ENCODE measurements at places on chromosomes 13 and 19.

- no peak for DNase-seq
Observed at GRCh38 chr13:40438022-40438680, 228.3 kb downstream of the FOXO1 start.

- DNase-seq: no peak
Observed at GRCh38 chr13:45447050-45447661, 17.6 kb upstream of the COG3 start.

GRCh38 chr19:7862413-7862951, 11.7 kb downstream of the PRR36 start:
- DNase-seq: peak; percentile 67

DNA sequence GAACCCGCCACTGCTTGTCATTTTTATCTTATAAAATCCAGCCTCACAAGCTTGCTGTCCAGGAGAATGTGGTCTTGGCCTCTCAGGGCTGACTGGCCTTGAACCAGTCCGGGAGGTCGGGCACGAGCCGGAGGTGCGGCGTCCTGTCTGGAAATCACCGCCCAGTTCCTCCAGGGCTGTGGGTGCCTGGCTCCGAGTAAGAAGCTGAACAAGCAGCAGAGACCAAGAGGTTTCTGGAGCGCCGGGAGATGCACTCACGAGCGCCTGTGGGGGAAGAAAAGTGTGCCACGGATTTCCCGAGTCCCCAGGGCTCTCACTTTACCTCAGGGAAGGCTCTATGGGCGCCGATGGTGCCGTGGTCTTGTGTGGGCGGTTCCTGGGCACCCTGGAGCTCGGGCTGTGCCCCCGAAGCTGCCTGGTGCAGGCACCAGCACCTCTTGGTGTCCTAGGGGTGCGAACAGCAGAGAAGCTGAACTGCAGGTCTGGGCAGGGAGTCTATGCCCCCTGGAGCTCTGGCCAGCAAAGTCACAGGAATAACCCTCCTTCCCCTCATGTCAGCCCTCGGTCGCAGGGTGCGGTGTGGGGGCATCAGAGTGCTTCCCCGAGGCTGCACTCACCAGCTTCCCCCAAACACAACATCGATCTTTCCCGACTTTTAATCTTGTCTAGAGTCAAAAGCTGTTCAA, 50.0 kb downstream of the GAS6 start:
- no peak for DNase-seq

DNA sequence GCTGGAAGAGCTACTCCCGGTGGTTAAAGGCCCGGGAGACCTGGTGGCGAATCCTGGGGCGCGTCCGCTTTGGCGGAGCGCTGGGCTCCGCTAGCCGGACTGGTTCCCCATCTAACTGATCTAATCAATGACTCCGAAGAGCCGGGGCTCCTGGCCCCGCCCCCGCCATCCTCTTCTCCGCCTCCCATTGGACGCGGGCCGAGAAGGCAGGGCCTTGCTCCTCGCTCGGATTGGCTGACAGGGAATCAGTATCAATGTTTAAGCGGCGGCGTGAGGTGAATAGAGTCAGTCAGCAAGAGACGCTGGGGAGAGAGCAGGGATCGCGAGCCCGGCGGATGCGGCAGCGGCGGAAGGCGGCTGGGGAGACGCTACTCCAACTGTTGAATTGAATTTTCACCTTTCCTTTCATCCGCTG, 1.7 kb upstream of the PCDH17 start:
- peak; percentile 10 for DNase-seq

- DNase-seq: no peak
Observed at GRCh38 chr13:50188696-50189095, 173.5 kb downstream of the KCNRG start.

DNA sequence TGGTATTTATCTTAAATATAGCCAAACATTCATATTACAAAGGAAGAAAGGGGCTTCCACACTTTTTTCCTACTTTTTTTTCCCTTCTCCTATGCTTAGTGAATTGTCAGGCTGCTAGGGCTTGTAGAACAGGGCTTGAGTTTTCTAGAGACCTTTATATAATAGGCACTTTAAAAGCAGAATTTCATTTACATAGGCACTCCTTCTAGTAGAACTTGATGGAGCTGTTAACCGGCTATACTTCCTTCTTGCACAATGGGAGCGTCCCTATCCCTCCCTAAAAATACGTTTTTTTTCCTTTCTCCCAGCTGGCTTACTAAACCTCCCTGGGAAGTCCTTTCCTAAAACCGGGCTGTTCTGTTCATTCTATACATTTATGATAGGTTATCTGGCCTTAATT, 1.1 kb downstream of the TRIM13 start:
- no peak for DNase-seq

GRCh38 chr19:3359015-3359918, 7.1 kb upstream of the NFIC start:
- DNase-seq: peak; percentile 65

DNA sequence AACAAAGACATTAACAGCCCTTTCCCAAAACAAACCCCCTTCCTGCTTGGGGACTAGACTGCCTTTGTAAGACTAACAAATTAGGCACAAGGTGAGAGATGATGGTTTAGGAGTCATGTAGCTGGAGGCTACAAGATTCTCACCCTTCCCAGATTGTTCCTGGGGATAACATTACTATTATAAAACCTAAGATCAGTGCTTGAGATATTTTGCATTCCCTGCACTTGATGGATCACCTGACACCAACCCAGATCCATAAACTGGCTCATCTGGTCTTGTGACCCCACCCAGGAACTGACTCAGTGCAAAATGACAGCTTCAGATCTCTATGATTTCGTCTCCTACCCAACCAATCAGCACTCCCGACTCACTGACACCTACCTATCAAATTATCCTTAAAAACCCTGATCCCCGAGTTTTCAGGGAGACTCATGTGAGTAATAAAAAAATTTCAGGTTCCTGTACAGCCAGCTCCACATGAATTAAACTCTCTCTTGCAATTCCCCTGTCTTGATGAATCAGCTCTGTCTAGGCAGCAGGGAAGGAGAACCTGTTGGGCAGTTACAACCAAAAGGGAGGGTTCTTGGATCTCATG, 2.4 kb upstream of the ZNF616 start:
- DNase-seq: no peak

DNA sequence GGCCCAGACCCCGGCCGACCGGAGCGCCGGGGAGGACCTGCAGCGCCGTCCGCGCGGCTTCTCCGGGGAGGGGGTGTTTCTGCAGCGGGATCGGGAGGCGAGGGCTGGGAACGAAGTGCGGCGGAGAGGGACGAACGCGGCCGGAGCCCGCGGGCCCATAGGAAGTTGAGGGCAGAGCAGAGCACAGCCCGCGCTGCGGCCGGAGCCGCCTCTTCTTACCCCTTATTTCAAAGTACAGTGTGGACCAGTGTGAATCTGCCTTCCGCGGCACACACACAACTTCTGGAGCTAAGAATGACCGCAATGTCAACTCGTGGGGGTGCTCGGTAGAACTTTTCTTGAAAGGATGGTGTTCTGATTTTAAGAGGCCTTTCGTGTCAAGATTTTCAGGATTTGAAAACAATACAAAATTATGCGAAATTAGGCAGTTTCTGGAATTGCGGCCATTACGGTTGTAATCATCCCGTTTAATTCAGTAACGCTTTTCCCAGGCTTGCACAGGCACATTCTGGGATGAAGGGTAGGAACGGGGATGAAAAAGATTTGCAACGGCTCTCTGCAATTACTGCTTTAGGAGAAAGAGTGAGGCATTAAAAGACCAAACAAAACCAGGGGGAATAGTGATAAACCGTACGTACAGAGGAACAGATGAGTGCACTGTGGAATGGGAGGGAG, 821 bp downstream of the TDRD3 start:
- peak; percentile 39 for DNase-seq

DNA sequence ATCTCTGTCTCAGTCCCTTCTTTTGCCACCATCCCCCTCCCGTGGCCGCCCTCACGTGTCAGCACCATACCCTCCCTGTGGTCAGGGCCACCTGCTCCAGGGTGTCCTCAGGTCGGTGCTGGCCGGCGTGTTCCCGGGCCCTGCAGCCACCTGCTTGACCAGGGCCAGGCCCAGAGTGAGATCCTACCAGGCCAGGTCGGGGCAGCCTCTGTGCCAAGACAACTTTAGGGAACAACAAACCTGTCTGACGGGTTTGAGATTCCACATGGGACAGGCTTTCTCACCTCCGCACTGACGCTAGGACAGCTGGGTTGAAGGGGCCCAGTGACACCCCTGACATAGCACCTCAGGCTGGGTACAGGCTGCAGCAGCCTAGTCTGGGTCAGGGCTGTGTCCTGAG, 7.5 kb upstream of the SBNO2 start:
- no peak for DNase-seq
